ENCODE measurements at places on chromosomes 11 and 22. TPM values are rescaled to one million over a fixed set of nuclear protein-coding genes. Genes with fewer than 3 reads are reported as not detected.
A peak's percentile ranks its signal among the peaks of the same experiment; 100 is the strongest.

DNA sequence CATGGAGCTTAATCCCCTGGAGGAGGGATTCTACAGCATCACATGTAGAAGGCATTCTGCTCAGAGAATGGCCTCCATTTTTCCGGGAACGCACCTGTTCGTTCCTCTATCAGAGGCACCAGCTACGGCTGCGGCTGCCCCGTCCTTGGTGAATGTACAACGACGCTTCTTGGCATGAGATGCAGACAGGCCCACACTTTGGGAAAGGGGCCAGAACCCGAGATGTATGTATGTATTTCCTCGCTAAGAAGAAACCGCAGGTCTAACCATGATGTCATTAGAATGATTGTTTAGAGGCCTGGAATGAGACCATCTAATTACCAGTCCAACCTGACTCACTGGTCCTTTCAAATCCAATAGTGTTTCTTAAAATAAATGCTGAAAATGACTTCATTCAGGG, 1293.4 kb downstream of the TBC1D22A start:
- no peaks in the 10 kb centered on the region for H3K4me1 ChIP-seq
- no peaks in the 10 kb centered on the region for H3K36me3 ChIP-seq
- H3K4me3 ChIP-seq, result no peak overlapping the region
- DNase-seq, result no peak

The MISFA gene
- 10.7 TPM for total RNA-seq

The FAT3 gene
- total RNA-seq, result 0.33 TPM

- H3K36me3 ChIP-seq, result no peaks in the 10 kb centered on the region
- peaks cover 19% of the 10 kb centered on the region for H3K4me1 ChIP-seq
- H3K27ac ChIP-seq, result peak overlapping the region; percentile 44
- no peak for DNase-seq
- peaks cover 24% of the 10 kb centered on the region for H3K27me3 ChIP-seq
These were observed 85.5 kb upstream of the PRR5 start for GRCh38 chr22:44616461-44616860.

DNA sequence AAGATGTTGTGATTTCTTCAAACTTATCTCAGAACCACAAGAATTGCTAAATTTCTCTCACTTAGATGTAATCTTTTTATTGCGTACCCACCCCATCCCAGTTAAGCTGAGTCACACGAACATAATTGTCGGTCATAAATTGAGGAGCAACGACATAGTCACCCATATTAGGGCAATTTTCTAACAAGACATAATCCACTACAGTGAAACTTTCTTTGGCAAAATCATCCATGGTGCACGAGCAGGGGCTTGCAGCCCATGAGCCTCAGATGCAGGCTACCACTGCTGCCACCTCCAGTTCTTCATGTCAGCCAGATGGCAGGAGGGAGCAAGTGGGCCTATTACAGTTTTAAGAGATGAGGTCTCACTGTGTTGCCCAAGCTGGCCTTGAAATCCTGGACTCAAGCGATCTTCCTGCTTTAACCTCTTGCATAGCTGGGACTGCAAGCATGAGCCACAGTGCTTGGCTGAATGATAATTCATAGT, 70.3 kb upstream of the GRK2 start:
- no peak for DNase-seq
- peaks cover 39% of the 10 kb centered on the region for H3K36me3 ChIP-seq
- no peaks in the 10 kb centered on the region for H3K27me3 ChIP-seq

DNA sequence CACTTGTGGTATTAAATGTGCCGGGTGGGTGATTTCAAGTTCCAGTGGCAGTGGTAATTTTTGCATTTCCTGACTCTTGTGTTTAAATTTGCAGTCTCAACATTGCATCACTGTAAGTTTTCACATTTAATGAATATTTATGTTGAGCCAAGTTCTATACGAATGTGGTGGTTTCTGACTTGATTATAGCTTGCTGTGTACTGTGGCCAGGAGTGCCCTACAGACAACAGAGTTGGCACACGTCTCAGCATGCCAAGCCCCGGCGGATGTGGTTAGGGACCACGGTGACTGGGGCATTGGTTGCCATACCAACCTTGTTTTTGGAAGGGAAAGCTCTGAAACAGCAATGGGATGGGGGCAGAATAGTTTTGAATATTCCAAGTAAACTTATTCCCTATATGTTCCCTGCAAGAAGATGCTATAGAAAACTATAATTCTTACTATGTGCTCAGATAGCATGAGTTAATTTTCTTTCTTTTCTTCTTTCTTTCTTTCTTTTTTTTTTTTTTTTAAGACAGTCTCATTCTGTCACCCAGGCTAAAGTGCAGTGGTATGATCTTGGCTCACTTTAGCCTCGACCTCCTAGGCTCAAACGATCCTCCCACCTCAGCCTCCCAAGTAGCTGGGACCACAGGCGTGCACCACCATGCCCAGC, 16.0 kb downstream of the ZNRF3 start:
- no peaks in the 10 kb centered on the region for H3K36me3 ChIP-seq
- DNase-seq, result no peak
- no peak overlapping the region for H3K27ac ChIP-seq
- H3K4me1 ChIP-seq, result peaks cover 44% of the 10 kb centered on the region
- H3K4me3 ChIP-seq, result no peak overlapping the region

Measured in left ventricle myocardium inferior (tissue), 1 donor.